ENCODE measurements at places on chromosomes 1 and 21. TPM values are rescaled to one million over a fixed set of nuclear protein-coding genes. Genes with fewer than 3 reads are reported as not detected.

The TEDDM1 gene
- not detected for total RNA-seq

The ABCG1 gene
- total RNA-seq, result 2.4 TPM

The MPL gene
- total RNA-seq, result 0.25 TPM

The GFI1 gene
- 0.23 TPM for total RNA-seq

The PPIAL4G gene
- not detected for total RNA-seq

The NGF gene
- 0.70 TPM for total RNA-seq

The GJB3 gene
- 16.9 TPM for total RNA-seq

The FAM78B gene
- 0.17 TPM for total RNA-seq

The RNF19B gene
- 18.9 TPM for total RNA-seq

The OR2M3 gene
- total RNA-seq, result not detected

The PLA2G2A gene
- not detected for total RNA-seq

The UBR4 gene
- 99.7 TPM for total RNA-seq

The AZIN2 gene
- total RNA-seq, result 0.67 TPM

The CR1L gene
- not detected for total RNA-seq

The CELA3A gene
- total RNA-seq, result not detected

The COP1 gene
- total RNA-seq, result 27.9 TPM

The MXRA8 gene
- not detected for total RNA-seq

The TARBP1 gene
- total RNA-seq, result 11.8 TPM

The TNFRSF9 gene
- total RNA-seq, result 3.7 TPM

The DMRTB1 gene
- total RNA-seq, result not detected

The ARHGEF10L gene
- total RNA-seq, result 5.8 TPM

The SPOCD1 gene
- 4.4 TPM for total RNA-seq

The OR2T29 gene
- total RNA-seq, result not detected

The IQGAP3 gene
- total RNA-seq, result 17.9 TPM

The KLF17 gene
- 0.55 TPM for total RNA-seq

The ABCD3 gene
- 21.4 TPM for total RNA-seq

The OR10J1 gene
- total RNA-seq, result not detected

The TNFRSF1B gene
- total RNA-seq, result 0.53 TPM

The PPP1R12B gene
- 2.8 TPM for total RNA-seq

The F3 gene
- total RNA-seq, result 14.1 TPM

The EPHA10 gene
- 1.4 TPM for total RNA-seq
